A673 (cell line): ENCODE measurements at places on chromosomes 6 and 20. TPM values are rescaled to one million over a fixed set of nuclear protein-coding genes. Genes with fewer than 3 reads are reported as not detected.

DNA sequence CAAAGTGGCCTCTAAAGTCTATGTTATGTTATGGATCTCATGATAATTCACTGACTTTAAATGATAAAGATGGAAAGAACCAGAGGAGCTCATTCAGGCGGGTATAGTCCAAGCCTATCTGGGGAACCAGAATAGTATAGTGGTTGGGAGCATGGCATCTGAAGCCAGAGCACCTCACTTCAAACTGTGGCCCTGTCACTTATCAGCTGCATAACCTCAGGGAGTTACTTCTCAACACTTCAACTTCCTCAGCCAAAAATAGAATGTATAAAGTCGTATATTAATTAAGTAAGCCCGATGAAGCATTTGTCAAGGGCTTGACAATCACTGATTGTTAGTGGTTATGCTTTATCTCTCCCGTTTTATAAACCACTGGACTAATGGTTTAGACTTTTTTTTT is 112.7 kb downstream of the RTN4IP1 start:
- DNase-seq: no peak

DNA sequence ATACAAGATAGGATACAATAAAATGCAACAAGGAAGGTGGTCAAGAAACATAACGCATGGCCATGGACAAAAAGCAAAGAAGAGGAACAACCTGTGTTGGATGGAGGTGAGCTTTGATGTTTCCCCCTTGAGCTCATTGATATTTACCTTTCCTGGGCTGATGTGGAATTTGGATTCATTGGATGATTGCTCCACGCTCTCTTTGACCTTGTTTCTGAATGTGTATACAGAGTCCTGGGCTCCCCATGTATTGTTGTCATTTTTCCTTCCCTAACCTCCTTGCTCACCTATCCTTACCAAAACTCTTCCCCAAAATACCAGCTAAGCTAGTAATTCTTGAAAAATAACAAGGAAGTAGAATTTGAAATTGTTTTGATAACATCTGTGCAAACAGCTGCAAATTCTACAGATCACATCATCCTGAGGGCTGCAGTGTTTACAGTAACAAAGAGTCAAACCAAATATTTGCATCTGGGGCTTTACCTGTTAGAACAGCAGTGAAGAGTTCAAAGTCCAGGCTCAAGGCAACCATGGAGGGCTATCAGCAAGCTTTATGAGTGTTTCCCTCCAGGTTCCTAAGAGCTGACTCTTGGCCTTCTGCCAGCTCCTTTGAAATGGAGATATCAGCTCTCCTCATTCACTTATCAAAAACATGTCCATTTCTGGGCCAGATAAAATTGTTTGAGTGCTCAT is 214.3 kb upstream of the MARCKS start:
- DNase-seq: no peak

DNA sequence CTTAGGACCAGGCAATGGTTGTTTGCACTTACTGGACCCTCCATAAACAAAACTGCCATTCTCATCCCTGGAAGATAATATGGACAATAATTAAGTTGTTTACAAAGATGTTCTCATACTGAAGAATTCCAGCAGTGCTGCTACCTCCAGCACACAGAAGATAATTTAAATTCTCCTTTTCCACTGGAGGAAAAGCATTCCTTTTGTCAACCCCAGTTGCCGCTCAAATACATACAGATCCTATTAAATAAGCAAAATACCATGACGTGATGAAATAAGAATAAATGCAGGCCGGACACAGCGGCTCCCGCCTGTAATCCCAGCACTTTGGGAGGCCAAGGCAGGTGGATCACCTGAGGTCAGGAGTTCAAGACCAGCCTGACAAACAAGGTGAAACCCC is 54.5 kb upstream of the IPCEF1 start:
- DNase-seq: no peak

GRCh38 chr20:42276718-42277602 is 658.8 kb upstream of the CHD6 start:
- DNase-seq: no peak

DNA sequence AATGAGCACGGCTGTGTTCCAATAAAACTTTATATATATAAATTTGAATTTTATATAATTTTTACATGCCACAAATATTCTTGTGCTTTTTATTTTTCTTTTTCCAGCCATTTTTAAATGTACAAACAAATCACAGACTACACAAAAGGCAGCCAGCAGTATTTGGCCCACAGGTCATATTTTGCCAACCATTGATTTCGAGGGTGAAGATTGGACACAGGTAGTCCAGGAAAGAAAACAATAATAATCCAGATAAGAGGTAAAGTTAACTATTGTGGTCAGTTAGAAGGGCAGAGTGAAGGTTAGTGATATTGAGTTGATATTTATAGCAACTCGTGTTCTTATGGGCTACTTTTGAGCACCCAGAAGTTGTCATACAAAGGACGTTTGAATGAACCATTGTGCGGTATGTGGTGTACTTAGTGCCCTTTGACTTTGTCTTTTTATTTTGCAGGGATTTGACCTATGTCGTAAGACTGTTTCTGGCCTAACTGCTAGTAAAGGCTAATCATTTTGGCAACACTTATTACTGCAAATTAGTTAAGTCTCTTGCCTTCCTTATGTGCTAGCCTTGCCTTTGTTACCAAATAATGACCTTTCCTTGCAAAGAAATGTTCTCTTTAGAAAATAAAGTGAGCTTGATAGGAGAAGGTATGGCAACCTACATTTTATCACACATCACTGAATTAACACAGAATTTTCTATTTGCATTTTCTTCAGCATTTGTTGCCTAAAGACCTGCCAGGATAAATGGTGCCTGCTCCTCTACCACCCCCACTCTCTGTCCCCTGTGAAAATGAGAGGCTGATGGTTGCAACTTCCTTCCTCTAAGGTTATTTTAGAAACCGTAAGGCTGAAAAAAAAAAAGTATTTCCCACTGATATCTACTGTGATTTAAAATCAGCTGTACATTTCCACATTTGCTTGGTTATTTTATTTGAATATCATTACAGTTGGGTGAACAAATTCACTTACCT is 493.9 kb upstream of the SOX4 start:
- no peak for DNase-seq

- DNase-seq: no peak
Observed at GRCh38 chr6:156599366-156599765, 177.8 kb upstream of the ARID1B start.

GRCh38 chr20:17137692-17138091 is 89.1 kb upstream of the PCSK2 start:
- DNase-seq: no peak

- peak; percentile 52 for DNase-seq
Observed at GRCh38 chr6:7087066-7087465, 20.7 kb upstream of the RREB1 start.

DNA sequence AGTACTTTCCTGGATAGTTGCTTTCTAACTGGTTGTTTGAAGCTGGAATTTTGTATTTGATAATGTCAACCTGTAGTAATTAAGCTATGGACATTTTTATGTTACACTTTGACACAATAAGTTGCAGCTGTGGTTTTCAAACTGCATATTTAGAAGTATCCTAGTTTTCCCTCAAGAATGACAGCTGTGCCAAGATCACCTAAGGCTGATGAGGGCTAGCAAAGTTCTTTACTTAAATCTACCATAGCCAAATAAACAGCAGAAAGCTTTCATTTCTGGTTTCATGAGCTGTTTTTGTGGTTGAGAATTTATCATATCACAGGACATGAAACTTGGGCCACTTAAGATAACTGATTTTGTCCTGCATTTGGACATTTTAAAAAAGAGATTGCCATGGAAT is 30.6 kb downstream of the FAM229B start:
- no peak for DNase-seq

DNA sequence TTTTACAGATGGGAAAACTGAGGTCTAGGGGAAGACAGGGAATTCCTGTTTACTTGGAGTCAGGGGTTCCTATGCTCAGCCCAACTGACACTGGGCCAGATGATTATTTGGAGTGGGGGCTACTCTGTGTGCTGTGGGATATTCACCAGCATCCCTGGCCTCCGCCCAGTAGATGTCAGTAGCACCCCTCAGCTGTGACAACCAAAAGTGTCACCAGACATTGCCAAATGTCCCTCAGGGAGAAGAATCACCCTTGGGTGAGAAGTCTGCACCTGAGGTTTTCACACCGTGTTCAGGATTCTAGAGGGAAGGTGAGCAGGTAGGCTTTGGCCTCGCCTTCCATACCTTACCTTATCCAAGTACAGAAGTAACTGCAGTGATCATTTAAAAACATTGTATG is 27.6 kb downstream of the CDH26 start:
- peak; percentile 15 for DNase-seq

PDYN gene
- not detected in 2 replicates for total RNA-seq

PREP gene
- total RNA-seq: 34.1 and 35.5 TPM in 2 replicates

HRH3 gene
- total RNA-seq: 0.22 TPM in 1 of 2 replicates, not detected in the other
